ENCODE measurements at places on chromosomes 12 and 14. TPM values are rescaled to one million over a fixed set of nuclear protein-coding genes. Genes with fewer than 3 reads are reported as not detected.
A peak's percentile ranks its signal among the peaks of the same experiment; 100 is the strongest.

DNA sequence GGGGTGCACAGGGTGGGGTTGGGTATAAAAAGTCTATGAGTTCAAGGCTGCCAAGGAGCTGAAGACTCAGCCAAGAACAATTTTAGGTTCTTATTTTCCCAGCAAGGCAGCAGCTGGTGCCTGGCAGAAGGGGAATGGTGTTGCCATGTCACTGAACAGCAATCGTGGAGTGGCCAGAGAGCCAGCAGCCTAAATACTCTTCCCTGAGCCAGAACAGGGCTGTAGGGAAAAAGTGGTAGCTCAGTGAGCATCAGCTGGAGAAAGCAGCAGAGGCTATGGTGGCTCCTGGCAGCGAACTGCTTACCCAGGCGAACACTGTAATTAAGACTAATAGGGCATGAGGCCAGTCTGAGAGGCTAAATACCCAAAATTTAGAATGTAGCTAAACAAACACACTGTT is 334.9 kb downstream of the RMST start:
- no peak for DNase-seq

INHBC gene
- not detected for total RNA-seq

- no peak for DNase-seq
Measured at GRCh38 chr12:129067491-129067890, 214.2 kb downstream of the GLT1D1 start.

GRCh38 chr14:105150026-105150367 is 18.6 kb downstream of the JAG2 start:
- no peak for DNase-seq

- no peak for DNase-seq
Measured at GRCh38 chr12:115308918-115309317, 624.9 kb upstream of the TBX3 start.

DNA sequence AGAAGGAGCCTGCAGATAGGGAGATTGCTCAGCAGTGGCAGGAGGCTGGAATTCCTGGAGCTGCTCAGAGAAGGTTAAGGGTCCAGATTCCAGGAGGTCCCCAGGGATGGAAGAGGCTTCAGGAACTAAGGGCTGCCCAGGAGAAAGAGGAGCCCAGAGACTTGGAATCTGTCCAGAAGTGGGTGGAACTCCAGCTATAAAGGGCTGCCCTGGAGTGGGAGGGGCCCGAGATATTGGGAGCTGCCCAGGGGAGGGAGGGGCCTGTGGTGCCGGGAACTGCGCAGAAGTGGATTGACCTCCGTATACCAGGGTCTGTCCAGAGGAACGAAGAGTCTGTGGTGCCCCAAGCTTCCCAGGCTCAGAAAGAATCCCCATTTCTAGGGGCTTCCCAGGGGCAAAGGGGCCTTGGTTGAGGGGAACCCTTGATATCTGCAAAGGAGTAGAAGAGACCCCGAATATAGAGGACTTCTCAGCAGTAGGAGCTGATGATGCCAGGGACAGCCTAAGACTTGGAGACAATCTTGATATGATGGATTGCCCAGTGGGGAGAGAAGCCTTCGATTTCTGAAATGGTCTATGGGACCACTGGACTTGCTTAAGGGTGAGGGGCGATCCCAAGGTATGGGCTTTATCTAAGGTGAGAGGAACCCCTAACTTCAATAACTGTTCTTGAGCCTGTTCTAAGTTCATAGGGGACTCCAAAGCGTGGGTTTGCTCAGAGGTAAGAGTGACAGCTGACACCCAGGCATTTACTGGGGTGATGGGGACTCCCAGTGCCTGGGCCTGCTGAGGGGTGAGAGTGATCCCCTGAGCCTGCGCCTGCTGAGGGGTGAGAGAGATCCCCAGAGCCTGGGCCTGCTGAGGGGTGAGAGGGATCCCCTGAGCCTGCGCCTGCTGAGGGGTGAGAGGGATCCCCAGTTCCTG is 45.0 kb downstream of the FAM186A start:
- no peak for DNase-seq

DNA sequence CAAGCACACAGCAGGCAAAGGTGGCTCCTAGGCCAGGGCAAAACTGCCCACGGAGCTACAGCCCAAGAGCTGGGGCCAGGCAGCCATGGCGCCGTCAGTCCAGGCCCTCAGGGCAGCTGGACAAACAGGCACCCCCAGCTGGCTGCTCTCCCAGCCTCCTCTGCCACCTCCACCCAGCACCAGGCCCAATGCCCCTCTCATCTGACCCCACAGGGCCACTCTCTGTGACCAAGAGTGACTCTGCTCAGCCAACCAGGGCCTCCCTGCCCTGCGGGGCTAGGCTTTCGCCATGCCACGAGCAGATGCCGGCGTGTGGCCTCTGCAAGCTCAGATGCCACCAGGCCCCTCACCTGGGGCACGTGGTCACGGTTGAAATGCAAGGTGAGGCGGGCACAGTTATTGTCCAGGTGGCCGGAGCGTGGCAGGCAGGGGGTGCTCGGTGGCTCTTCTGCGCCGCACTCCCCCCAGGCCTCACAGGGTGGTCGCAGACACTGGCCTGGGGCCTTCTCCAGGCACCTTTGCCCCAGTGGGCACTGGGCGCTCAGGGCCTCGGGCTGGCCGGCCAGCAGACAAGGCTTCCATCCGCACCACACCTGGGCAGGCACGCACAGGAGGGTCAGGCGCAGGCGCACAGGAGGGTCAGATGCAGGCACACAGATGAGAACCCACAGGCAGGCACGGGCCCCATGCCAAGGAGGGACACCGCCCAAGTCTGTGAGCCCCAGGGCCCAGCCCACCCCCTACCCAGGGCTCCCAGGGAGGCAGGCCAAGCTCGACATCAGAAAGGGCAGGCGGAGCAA is 23.0 kb downstream of the JAG2 start:
- no peak for DNase-seq

DNA sequence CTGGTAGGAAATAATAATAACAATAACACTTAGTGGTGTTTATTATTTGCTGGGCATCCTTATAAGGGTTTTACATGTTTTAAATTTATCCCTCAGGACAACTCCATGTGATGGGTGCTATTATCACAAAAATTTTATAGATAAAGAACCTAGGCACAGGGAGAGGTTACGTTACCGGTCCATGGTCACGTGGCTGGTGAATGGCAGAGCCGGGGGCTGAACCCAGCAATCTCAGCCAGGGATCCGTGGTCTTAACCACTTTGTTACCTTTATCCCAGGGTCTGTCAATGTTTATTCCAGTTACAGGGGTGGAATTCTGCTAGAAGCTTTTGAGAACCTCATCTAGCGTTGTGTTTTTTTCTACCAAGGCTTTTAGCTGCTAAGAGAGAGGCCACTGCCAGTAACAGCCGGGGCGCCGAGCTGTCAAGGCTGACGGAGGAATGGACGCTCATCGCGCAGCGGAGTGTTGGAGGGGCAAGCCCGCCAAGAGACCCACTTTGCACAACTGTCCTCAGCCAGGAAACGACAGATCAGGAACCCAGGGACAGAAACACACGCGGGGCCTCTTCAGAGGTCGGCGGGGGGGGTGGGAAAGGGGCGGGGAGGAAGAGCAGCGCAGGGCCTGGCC is 418 bp downstream of the AMN1 start:
- DNase-seq = no peak

ARHGAP9 gene
- 1.1 TPM for total RNA-seq

DNA sequence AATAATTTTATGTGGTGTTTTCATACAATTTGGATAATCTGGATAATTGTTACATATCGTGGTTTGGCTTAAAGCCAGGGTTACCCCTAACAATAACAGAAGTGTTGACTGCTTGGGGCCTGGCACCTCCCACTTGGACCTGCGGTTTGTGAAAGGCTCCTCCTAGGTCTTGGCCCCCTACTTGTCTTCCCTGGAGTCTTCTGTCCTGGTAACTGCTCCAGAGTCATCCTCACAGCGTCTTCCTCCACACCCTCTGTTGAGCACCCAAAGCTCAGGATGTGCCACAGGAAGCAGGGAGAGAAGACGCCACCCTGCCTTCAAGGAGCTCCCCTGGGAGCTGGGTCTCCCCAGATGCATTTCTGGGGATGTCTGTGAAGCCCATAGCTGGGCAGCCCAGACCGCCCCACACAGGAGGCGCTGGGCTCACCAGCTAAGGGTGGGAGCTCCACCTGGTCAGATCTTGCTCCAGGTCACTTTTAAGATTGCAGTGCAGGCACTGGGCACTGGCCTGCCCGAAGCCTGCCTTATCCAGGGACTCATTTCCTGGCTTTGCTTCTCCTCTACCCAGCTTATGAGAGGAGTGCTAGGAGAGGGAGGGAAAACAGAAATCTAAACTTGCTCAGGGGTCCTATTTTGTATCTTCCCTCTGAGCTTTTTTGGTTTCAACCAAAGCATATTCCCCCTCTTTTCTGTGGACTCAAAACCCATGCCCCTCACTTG is 98.2 kb downstream of the ZFP36L1 start:
- DNase-seq = no peak

ACVRL1 gene
- 4.7 TPM for total RNA-seq

GRCh38 chr12:105995961-105996431 is 142.8 kb downstream of the NUAK1 start:
- DNase-seq = no peak

GRCh38 chr12:89470741-89471509 is 53.7 kb downstream of the GALNT4 start:
- no peak for DNase-seq

DNA sequence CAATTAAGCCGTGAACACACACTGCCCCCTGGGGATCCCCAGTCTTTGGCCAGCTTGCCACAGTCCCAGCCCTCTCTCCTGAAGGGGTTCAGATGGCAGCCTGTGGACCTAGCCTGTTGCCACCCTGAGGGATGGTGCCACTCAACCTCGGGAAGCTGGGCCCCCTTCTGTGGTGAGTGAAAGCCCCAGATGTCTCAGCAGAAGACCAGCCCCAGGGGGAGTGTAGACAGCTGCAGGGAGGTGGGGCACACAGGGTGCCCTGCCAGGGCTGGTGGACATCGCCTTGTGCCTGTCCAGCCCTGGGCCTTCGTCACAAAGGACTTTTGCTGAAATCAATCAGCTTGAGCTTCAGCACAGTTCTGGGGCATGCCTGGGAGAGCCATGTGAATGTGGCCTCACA is 32.4 kb downstream of the C14orf132 start:
- no peak for DNase-seq

GRCh38 chr14:74491956-74492775 is 939 bp downstream of the NPC2 start:
- DNase-seq = no peak

DNA sequence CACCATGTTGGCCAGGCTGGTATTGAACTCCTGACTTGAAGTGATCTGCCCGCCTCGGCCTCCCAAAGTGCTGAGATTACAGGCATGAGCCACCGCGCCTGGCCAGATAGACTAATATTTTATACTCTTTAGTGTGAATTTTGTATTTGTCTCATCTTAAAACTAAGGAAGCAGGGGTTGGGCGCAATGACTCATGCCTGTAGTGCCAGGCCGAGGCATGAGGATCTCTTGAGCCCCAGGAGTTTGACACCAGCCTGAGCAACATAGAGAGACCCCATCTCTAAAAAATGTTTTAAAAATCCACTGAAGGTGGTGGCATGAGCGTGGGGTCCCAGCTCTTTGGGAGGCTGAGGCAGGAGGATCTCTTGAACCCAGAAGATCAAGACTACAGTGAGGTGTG is 9.0 kb downstream of the DYNC1H1 start:
- no peak for DNase-seq

ABCB9 gene
- total RNA-seq = 10.6 TPM

- DNase-seq = no peak
Measured at GRCh38 chr12:91250273-91250665, 67.7 kb upstream of the DCN start.

DNA sequence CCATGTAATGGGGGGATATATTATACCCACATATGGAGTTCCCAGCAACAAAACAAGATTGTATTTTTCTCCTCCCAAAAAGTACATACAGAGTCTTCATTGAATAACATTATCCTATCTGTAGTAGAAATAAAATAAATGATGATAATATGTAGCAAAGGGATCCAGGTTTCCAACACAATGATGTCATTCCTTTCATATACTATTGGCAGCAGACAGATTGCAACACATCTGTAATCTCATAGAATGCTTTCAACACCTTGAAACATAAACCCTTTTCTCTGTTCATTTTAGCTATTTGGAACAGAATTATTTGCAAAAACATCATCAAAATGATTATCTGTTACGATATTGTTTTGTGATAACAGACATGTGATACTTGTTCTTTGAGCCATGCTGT is 317.6 kb downstream of the DPF3 start:
- no peak for DNase-seq

DNA sequence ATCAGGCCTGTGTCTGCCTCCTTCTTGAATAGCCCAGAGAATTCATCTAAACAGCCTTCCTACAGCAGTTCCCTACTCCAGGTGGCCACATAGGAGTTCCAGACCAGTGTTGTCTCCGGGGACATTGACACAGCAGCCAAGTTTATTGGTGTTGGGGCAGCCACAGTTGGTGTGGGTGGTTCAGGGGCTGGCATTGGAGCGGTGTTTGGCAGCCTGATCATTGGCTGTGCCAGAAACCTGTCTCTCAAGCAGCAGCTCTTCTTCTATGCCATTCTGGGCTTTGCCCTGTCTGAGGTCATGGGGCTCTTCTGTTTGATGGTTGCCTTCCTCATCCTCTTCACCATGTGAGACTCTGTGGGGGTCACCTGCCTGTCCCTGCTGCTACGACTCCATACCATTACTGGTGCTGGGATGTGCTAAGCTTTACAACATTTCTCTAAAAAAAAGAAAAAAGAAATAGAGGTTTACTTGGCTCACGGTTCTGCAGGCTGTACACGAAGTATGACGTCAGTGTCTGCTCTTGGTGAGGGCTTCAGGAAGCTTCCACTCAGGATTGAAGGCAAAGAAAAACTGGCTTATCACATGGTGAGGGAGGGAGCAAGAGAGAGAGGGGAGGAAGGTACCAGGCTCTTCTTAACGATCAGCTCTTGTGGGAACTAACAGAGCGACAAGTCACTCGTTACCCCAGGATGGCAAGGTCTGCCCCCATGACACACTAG is 57.5 kb downstream of the CHST11 start:
- no peak for DNase-seq

DNA sequence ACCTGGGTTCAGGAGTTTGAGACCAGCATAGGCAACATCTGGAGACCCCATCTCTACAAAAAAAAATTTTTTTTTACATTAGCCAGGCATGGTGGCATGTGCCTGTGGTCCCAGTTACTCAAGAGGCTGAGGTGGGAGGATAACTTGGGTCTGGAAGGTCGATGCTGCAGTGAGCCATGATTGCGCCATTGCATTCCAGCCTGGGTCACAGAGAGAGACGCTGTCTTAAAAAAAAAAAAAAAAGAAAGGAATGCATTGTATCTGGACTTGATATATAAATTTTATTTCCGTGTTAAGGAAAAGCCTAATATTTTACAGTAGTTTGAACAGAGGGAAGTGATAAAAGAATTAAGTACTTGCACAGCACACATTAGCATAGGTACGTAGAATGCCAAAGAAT is 97.2 kb downstream of the ZC3H14 start:
- DNase-seq = no peak

DNA sequence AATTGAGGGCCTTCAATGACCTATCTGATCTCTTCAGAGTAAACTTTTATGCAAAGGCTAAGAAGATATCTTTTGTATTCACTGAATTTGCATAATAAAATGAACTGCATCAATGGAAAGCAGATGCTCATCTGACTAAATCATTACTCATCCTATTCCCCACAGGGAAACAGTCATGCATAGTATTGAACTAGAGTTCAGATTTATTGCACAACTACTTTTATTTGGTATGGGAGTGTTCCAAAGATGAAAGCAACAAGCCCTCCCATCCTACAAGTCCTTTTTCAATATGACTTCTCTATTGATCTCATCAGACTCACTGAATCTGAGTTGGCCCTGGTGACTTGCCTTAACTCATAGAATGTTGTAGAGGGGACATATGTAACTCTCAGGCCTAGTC is 159.8 kb downstream of the KITLG start:
- DNase-seq = peak; percentile 39

GRCh38 chr12:85237327-85237726 is 42.7 kb upstream of the ALX1 start:
- DNase-seq = no peak

CMA1 gene
- total RNA-seq = not detected
